ENCODE measurements at places on chromosomes 1 and 21.

GRCh38 chr1:24714859-24715520, 30.3 kb upstream of the CLIC4 start:
- no peak for DNase-seq

DNA sequence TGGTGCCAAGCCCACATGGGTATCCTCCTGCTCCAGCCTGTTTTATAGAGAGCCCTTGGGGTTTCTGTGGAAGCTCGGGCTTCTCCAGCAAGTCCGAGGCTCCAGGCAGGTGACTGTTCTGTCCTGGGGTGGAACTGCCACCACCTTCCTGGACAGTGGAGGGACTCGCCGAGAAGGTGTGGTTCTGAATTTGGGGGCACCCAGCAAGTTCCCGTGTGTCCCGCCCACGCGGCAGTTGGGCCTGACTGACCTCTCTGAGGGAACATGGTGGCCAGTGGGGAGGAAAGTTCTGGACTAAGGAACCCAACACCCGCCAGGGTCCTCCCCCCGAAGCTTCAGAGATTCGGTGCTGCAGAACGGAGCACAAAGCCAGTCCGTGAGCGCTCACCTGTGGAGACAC, 158.1 kb upstream of the C1orf174 start:
- no peak for DNase-seq

GRCh38 chr1:202304375-202304774, 37.4 kb downstream of the UBE2T start:
- DNase-seq = no peak

GRCh38 chr1:167305059-167305705, 84.5 kb downstream of the POU2F1 start:
- no peak for DNase-seq

DNA sequence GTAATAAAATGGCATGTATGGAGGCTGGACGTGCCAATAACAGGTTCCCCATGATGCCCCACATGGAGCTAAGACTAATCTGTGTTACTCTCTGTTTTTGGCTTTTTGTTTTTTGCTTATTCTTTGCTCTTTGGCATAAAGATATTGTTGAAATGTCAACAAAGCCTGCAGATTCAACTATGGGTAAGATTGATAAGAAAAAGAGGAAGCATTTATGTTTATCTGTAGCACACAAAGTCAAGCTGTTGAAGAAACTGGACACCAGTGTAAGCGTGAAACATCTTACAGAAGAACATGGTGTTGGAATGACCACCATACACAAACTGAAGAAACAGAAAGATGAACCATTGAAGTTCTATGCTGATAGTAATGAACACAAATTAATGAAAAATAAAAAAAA, 402.7 kb downstream of the LTN1 start:
- no peak for DNase-seq

DNA sequence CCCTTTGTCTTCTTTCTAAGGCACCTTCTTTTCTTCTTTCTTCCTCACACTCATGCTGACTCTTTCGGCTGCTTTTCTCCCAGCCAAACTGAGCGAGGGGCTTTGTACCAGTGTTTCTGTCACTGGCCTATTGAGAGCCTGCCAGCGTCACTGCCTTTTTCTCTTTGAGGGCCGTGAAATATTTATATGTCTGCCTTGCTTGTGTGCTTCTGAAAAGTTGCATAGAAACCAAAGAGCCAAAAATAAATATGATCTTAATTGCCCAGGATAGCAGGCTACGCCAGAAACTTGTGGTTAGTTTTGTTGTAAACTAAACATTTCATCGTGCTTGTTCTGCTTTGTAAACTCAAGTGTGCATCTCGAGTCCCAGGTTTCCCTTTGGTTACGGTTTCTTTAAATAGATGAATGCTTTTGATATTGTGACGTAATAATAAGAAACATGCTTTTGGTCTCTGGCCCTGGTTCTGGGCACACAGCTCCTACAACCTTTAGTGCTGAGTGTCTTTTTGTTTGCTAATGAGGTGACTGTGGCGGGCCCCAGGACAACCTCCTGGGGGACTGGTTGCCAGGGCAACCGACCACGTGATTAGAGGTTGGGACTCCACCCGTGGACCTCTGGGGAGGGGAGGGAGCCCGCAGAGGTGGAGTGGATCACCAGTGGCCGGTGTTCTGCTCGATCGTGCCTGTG, 10.8 kb downstream of the SLC37A1 start:
- peak; percentile 17 for DNase-seq

- DNase-seq = no peak
Observed at GRCh38 chr1:94919241-94920030, 7.5 kb downstream of the CNN3 start.

DNA sequence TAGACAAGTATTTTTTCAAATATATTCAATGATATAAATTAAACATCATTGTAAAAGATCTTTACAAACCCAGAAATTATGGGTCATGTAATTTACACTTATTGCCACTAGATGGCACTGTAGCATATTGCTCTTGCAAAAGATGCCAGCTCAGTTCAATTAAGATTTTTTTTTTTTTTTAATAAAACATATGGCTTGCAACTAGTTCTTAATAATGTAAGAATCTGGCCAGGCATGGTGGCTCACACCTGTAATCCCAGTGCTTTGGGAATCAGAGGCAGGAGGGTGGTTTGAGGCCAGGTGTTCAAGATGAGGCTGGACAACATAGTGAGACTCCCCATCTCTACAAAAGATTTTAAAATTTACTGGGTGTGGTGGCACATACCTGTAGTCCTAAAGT, 49.4 kb upstream of the DESI2 start:
- no peak for DNase-seq

- DNase-seq = no peak
Observed at GRCh38 chr1:24323281-24323680, 4.1 kb downstream of the GRHL3 start.

- no peak for DNase-seq
Observed at GRCh38 chr1:12014141-12014991, 4.9 kb upstream of the MIIP start.

DNA sequence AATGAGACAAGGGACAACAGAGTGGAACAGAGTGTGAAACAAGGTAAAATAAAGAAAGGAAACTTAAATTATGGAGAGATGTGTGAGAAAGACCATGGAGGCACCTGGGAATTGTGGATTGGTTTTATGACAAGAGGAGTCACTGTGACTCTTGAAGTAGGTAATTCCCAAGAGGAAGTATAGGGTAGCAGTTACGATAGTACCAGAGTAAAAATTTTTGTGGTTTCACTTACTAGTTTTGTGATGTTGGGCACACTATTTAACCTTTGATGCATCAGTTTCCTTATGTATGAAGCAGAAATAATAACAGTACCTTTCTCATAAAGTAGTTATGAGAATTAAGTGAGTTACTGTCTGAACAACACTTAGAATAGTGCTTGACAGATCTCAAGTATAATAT, 267.9 kb upstream of the DPYD start:
- no peak for DNase-seq

- DNase-seq = no peak
Observed at GRCh38 chr21:26432410-26432809, 140.7 kb downstream of the CYYR1 start.

DNA sequence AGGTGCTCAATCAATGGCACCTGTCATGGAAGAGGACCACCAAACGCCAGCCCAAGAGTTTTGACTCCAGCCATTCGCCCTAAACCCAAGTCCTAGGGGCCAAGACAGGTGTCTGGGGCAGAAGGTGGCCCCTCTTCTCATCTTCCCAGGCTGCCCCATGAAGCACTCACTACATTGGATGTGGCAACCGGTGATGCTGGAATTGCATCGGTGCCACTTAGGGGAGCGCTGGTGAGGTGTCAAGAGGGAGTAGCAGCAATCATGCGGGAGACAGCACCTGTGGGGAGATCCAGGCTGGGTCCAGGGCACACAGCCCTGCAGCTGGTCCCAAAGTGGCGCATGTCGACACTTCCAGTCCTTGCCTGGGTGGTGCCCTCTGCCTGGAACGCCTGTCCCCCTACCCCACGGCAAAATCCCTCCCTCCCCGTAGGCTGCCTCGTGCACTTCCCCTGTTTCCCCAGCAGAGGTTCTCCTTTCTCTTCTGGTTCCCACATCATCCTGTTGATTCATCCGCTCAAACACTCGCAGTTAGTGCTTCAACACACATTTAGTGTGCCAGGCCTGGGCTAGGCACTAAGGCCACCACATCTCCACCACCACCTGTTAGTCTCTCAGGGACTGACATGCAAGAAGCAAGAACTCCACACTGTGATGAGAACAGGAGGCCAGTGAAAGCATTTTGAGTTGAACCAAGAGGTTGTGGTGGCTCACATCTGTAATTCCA, 18.5 kb downstream of the PLA2G2D start:
- no peak for DNase-seq

- DNase-seq = no peak
Observed at GRCh38 chr1:232283864-232284263, 346.1 kb downstream of the SIPA1L2 start.

DNA sequence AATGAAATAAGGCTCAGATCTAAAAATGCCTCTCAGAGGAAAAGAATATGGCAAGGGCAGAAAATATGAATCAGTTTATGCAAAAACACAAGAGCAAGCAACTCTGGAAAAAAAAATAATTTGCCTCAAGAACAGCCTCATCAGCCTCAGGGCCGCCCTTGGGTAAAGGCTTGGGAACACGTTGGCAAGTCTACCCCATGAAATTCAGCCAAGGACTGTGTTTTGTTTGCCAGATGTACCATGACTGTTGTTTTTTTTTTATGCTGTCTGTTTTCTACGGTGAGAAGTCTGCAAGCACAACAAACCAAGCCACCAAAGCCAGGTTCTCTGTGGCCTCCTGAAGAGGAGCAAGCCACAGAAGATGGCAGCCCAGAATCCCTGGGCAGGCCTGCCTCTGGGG, 18.0 kb downstream of the HHIPL2 start:
- DNase-seq = no peak

- no peak for DNase-seq
Observed at GRCh38 chr21:42698733-42699132, 45.3 kb downstream of the PDE9A start.

DNA sequence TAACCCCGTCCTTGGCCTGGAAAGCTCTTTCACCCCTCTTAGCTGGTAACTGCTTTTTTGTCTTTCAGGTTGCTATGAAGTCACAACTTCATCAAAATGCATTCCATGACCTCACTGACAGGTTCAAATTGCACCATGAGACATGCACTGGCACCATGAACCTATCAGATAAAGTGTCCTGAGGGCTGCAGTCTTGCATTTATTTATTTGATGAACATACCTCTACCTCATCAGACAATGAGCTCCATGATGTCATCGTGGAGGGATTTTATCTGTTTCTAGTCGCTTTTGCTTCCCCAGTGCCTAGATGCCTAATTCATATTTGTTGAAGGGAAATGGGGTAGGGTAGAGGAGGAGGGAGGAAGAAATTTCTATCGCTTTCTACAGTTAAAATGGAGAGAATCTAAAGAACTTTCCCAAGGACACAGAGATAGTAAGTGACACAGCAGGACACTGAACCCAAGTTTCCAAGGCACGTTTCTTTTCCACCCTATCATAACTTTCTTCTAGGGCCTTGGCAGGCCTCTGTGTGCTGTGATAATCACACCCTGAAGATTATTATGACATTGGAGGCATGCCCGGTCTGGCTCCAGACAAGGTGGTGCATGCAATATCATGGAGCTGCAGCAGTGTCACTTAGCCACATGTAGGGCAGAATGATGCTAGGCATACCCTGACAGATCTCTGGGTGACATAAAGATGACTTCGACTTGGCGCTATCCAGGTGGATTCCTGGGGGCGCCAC, 69.5 kb downstream of the CD58 start:
- no peak for DNase-seq

DNA sequence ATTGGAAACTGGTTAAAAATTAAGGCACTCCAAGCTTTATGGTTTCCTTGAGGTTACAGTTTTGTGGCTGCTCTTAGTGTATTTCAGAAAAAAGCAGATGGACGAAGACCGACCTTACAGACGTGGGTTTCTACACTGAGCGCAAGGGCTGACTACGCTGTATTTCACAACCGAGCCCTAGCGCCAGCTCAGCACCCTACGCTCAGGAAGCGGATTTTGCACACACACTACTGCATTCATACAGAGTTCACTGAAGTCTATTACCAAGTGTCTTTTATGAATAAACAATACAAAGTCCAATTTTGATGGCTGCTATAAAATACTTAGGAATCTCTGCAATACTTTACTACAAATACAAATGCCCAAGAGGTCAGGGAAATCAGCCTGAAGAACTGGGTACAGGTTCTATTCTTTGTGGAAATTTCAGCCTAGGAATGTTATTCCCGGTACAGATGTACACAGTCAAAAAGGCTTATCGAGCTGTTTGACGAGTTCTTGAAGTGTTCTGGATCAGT, 23.8 kb downstream of the PTTG1IP start:
- no peak for DNase-seq

DNA sequence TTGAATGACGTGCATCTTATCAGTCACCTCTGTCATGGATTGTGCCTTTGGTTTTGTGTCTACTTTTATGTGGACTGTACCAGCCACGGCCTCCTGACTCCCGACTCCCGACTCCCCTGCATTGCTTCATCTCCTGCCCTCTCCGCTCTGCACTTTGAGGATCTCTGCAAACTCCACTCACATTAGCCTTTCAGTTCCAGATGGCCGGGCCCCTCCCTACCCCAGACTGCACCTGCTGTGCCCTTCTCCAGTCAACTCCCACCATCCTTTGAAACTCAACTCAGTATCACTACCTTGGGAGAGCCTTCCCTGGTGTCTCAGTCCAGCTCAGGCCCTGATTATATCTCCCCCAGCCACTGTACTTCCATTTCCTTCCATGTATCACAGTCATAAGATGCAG, 71.4 kb downstream of the MDM4 start:
- DNase-seq = no peak

- no peak for DNase-seq
Observed at GRCh38 chr21:26099610-26100219, 70.9 kb downstream of the APP start.

DNA sequence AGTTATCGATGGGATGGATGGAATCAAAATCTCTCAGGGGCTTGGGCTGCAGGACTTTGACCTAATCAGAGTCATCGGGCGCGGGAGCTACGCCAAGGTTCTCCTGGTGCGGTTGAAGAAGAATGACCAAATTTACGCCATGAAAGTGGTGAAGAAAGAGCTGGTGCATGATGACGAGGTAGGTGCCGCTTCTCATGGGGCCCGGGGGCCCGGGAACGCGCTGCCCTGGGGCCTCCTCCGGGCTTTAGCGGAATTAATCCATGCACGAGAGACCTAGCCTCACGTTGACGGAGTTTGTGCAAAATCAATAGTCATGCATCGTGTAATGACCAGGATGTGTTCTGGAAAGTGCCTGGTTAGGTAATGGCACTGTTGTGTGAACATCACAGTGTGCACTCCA, 43.8 kb downstream of the FAAP20 start:
- DNase-seq = no peak

- DNase-seq = peak; percentile 89
Observed at GRCh38 chr1:228275430-228276173, 67.8 kb downstream of the OBSCN start.

Data from activated T-cell treated with anti-CD3 and anti-CD28 coated beads, Interleukin-2, amount 50 U/mL, for 4 hours (primary cell).